ENCODE measurements at places on chromosomes 12 and 14.
A peak's percentile ranks its signal among the peaks of the same experiment; 100 is the strongest.

DNA sequence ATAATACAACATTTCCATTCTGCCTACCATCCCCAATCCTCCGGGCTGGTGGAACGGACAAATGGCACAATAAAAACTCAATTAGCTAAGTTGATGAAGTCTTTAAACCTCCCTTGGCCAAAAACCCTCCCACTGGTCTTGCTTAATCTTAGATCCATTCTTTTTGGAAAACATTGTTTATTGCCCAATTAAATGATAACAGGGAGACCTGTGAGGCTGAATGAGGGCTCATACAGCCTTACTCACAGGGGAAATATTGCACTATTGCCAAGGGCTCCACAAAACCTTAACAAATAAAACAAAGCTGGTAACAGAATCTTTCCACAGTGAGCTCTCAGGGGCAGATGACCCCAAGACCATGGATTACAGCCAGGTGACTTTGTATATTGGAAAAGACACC lies 7.8 kb upstream of the PSMC1 start:
- DNase-seq, result no peak

DNA sequence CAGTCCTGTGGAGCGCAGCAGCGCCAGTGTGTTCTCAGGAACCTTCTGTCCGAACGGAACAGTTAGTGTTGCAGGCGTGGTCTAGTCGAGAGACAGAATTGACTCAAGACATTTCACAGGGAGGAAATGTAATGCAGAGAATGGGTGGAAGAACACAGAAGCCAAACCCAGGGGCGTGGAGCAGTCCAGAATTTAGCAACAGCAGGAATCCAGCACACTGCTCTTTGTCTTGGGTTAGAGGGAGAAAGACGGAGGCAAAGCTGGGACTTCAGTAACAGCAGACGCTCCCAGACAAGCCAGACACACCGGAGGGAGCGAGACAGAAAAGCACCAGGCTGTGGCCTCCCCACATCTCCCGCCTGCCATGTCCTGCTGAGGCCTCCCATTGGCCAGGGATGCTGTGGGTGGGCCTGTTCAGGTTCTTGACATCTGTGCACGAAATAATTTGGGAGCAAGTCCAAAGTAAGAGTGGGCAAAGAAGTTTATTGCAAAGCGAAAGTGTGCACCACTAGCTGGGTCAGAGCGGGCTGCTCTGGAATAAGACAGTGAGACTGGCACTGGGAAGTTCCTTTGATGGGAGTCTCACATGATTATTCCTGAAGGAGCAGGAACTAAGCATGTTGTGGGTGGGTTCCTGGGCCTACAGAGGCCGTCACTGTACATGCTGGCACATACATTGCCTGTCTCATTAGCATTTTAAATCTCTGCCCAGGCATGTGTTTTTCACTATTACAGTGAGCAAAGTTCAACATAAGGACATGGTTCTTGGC lies 339.3 kb upstream of the SFSWAP start:
- DNase-seq, result no peak

DNA sequence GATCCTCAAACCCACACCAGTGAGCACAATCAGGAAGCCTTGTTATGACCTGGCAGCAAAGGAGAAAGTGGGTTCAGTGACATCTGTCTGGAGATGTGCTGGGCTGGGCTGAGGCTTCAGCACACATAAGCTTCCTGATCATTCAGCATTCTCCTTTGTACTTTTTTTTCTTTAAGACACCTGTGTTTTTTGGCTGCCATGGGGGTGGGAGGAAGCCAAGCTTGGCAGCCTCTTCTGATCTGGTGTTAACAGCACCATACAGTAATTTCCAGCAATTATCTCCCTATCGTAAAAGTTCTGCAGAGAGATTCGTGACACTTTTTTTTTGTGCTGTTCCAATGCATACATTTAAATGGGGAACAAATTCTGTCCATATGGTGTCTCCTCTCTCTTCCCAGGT lies 38.9 kb upstream of the RASSF3 start:
- peak; percentile 15 for DNase-seq

- DNase-seq, result no peak
These were observed 622 bp downstream of the TECPR2 start for GRCh38 chr14:102363182-102363943.

DNA sequence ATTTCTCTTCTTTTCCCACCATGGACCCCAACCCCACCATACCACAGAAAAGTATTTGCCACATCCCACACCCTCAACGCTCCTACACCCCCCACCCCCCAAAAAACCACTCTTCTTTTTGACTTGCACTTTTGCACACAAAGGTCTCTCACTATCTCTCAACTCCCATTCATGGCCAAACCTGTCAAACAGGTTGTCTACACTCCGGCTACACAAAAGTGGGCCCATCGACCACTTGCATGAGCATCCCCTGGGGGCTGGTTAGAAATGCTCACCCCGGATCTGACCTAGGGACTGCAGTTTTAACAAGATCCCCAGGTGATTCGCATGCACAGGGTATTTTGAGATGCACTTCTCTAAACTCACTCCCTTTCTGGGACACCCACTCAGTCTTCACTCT lies 248.2 kb downstream of the DPF3 start:
- DNase-seq, result no peak

DNA sequence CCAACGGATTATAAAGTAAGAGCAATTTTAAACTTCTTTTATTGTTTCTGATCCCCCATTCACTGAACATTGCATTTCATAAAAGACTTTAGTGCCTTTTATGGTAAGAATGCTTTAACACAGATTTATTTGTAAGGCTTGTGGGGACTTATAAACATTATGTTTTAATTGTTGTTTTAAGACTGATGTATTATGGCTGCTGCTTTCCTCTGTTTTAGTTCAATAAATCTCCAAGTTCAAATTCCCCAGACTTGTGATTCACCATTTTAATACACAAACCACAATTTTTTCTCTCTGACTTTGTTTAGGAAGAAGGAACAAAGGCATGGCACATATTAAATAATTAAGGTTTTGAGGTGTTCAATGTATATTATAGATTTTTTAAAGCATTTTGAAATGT lies 753.3 kb downstream of the SLC6A15 start:
- no peak for DNase-seq

DNA sequence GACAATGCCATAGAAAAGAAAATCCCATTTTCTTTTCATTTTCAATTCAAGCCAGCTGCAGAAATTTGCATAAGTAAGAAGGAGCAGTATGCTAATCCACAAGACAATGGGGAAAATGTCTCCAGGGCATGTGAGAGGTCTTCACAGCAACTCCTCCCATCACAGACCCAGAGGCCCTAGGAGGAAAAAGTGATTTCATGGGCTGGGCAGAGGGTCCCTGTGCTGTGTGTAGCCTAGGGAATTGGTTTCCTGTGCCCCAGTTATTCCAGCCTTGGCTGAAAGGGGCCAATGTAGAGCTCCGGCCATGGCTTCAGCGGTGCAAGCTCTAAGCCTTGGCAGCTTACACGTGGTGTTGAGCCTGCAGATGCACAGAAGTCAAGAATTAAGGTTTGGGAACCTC lies 211.4 kb downstream of the CCDC59 start:
- DNase-seq, result no peak

DNA sequence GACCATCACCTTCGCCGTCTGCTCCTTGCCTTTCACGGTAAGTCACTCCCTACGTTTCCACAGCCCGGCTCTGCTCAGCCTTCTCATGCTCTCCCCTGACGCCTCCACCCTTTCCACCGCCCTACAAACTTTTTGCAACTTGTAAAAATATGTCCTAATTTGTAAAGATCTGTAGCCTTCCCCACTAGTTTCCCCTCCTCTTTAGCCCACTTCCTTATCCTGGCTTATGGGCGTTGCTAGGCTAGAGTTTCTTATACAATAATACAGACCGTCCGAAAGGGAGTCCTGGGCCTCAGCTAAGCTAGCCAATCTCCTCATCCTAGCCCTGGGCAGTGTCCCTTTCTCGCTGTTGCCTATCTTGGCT lies 1.2 kb downstream of the PTGER2 start:
- DNase-seq, result peak; percentile 47

DNA sequence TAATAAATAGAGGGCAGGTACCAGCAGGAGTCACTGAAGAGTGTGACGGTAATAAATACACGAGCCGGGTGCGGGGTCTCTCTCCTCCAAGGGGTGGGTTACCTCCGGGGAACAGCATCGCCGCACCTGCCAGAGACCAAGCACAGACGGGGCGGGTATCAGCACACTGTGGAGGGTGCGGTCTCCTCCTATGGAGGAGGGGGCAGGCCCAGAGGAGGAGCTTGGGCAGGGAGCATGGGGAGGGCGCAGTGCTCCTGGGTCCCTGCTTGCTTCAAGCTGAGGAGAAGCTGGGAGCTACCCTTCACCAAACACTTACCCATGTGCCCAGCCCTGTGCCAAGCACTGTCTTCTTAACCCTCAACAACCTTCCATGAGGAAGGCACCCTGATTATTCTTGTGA lies 12.8 kb downstream of the PGF start:
- DNase-seq, result no peak

DNA sequence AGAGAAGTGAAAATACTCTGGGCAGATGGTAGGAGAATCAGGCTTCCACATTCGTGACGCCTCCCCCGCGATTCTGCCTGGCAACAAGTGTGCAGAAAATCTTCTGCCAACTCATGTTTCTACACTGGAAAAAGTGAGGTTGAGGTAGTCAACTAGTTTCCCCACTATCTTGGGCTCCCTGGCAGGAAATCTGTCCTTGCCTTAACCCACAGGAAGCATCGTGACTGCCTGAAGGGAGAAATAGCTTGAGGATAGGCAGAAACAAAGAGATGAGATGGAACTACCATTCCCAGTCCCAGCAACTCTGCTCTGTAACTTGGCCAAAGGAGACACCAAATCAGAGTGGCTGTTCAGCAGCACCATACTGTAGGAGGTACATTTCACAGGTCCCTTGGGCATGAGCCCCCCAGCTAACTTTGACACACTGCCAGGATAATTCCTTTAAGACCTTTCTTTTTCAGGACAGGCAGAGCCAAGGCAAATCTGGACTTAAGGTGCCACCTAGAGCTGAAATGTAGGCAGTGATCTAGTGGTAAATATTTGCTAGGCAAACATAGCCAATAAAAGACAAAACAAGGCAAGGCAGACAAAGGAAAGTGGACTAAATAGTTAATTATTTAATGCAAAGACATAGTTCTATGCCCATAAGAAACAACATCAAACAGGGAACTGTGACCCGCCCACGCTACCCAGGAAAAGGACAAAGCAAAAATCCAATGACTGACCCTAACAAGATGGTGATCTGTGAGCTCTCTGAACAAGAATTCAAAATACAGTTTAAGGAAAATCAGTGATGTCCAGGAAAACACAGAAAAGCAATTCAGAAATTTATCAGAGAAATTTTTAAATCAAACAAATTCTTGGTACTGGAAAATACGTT lies 205.1 kb downstream of the PTPRO start:
- no peak for DNase-seq

GRCh38 chr12:31860401-31860800 lies 98.8 kb upstream of the RESF1 start:
- DNase-seq, result no peak

- DNase-seq, result no peak
These were observed at the start of gene AMHR2 for GRCh38 chr12:53423597-53423996. Gene AMHR2, plus strand, starts transcription at chr12:53423855. Its CDS starts 80 bp downstream, at chr12:53423935.

DNA sequence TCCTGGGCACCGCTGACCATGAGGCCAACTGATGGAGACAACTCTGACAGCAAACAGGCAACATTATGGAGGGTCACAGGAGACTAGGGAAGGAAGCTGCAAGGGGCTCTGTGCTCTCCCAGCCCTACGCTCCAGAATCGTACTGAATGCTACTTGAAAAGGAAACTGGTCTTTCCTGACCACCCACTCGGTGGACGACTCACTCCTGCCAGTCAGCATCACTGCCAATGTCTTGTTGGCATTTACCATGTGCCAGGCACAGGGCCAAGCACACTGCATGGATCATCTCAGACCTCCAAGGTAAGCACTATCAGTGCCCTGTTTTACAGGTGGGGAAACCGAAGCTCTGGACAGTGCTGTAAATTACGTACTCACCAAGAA lies 38.0 kb downstream of the CCDC85C start:
- DNase-seq, result no peak

- DNase-seq, result no peak
These were observed 219.8 kb downstream of the SLC41A2 start for GRCh38 chr12:104738331-104738730.

DNA sequence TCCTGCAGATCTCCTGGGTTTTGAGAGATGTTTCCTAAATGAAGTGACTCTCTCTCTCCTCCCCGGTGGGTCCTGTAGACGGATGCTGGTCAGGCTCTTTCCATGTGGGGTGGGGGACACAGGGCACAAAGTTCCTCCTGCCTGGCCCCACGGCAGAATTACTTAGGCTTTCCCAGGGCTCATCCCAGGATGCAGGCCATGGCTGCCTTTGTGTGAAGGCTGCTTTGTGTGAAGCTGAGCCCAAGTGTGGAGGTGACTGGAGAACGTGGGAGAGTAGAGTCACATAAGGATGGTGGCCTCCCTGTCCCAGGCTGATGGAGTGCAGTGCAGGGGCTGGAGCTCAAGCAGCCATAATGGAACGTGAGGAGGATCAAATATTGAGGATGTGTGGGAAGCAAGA lies 200.2 kb downstream of the ADGRD1 start:
- no peak for DNase-seq

DNA sequence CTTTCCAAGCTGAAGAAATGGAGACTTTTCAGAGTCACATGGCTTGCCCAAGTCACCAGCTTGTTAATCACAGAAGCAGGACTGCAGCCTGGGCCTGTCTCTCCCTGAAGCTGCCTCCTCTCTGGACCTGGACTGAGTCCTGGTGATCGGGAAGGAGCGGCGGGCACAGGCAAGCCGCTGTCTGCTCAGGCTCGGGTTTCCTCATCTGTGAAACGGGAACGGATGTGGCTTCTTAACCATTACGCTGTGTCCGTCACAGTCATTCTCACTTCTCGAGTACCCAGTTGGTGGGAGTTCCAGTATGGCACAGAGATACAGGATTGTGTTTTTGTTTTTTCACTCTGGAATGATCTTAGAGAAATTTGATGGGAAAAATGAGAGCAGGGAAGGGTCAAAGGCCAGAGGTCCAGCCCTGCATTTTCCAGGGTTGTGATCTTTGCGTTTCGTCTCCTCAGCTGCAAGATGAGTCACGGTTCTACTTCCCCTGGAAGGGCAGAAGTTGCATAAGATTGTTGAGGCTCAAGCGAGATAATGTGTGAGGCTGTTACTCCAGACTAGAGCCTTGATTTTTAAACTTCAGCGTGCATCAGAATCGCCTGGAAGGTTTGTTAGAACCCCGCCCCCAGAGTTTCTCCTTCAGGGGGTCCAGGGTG lies 7.6 kb upstream of the LRTM2 start:
- no peak for DNase-seq

- no peak for DNase-seq
These were observed 87.8 kb downstream of the RIC8B start for GRCh38 chr12:106861984-106862916.

GRCh38 chr14:96574633-96575632 lies 72.8 kb downstream of the PAPOLA start:
- DNase-seq, result no peak
